Stimulated activated CD4-positive, alpha-beta T cell treated with anti-CD3 and anti-CD28 coated beads, Interleukin-12 subunit alpha, Interleukin-12 subunit beta, amount 100 ng/mL, for 48 hours (primary cell): ENCODE measurements at places on chromosomes 1 and 21.

GRCh38 chr21:25964015-25964414 is 206.6 kb downstream of the APP start:
- DNase-seq: no peak

GRCh38 chr21:34536311-34536710 is 24.3 kb upstream of the KCNE1 start:
- no peak for DNase-seq

DNA sequence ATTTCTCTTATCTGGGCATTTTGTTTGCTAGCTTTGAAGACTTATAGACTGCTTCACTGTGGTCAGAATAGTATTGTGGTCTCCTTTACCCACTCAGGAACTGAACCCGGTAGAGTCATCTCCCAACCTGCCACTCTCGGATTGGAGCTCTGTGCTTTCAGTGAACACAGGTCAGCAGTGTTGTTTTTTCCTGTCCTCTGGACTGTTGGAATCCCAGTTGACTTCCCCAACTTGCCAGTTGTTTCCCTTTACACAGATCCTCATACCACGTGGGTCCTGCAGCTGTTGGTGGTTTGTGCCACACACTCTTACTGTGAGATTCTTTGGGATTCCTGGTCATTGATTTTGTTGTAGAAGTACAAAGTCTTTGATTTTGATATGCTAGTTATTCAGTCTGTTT is 214.1 kb downstream of the DYRK1A start:
- no peak for DNase-seq

DNA sequence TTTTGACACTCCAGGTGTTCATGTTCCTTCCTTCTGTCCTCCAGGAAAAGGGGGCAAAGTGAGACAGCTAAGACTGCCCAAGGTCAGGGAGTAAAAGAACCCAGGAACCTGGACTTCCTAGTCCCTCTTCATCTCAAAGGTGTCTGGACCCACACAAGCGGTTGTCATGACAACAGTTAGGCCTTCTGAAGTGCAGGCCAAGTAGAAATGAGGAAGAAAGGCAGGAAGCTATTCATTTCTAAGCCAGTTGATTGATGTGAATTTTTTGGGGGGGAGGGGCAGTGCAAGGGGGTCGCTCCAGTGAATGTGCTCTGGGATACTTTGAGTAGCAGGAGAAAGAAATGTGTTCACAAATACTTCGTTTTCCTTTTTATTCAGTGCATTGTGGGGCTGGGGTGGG is 114.3 kb downstream of the NAV1 start:
- no peak for DNase-seq

GRCh38 chr1:225654688-225655508 is 2.0 kb upstream of the ENAH start:
- DNase-seq: no peak

- no peak for DNase-seq
Observed at GRCh38 chr1:182113879-182114626, 52.5 kb upstream of the ZNF648 start.

- DNase-seq: no peak
Observed at GRCh38 chr1:225179686-225180085, 248.2 kb downstream of the LBR start.

- no peak for DNase-seq
Observed at GRCh38 chr1:175219774-175220173, 27.2 kb upstream of the KIAA0040 start.

DNA sequence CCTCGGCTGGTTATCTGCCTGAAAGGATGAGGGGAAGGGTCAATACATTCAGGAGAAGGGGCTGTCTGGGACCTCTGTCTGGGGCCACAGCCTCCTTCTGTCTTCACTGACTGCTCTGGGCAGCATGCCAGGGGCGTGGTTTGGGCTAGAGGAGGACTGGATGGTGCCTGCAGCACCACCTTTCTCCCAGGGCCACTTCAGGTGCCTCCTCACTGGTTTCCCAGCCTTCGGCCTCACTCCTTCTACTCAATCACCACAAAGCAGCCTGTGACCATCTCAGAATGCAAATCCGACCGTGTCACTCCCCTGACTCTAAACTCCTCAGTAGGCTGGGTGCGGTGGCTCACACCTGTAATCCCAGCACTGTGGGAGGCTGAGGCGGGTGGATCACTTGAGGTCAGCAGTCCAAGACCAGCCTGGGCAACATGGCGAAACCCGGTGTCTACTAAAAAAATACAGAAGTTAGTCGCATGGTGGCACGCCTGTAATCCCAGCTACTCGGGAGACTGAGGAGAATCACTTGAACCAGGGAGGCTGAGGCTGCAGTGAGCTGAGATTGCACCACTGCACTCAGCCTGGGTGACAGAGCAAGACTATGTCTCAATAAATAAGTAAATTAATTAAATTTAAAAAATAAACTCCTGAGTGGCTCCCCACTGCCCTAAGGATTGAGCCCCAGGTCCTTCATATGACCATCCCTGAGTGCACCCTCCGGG is 50.1 kb upstream of the ECE1 start:
- DNase-seq: no peak

DNA sequence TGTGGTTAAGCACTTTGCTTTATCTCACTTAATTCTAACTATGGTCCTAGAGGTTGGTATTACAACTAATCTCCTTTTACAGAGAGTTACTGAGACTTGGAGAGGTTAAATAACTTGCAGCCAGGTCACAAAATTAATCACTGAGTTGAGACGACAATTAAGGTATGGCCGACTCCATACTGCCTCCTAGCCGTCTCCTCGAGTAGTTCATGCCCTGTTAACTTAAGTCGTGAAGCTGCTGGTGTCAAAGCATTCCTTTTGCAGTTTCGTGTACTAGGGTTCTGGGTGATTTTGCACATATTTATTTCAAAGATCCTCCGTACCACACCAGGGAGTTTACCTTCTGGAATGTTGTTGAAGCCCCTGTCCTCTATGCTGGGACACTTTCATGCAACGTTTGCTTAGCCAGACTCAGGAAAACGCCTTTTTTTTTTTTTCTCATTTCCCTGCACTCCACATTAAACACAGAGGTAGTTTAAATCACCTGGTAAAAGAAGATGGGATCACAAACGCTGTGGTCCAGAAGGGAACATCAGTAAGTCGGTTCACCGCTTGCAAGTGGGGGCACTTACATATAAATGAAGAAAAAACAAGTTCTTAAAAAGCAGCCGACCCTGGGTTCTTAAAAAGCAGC is 570 bp upstream of the NEK7 start:
- peak; percentile 61 for DNase-seq

GRCh38 chr1:224545571-224545970 is 70.5 kb upstream of the CNIH3 start:
- DNase-seq: no peak

DNA sequence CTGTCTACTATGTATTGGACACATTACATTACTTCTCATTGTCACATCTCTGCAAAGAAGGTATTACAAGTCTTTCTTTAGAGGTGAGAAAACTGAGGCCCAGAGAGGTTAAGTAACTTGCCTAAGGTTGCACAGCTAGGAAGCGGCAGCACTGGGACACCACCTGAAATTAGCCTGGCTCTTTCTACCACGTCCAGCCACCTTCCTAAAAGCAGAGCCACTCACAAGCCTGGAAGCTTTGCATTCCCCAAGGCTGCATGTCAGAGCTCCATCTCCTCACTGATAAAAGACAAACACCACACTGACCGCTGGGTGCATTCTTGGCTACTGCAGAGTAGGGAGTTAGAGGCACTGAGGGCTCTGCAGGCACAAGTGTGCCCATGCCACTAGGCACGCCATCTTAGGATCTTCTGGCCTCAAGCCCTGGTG is 2.4 kb downstream of the CD247 start:
- DNase-seq: no peak

DNA sequence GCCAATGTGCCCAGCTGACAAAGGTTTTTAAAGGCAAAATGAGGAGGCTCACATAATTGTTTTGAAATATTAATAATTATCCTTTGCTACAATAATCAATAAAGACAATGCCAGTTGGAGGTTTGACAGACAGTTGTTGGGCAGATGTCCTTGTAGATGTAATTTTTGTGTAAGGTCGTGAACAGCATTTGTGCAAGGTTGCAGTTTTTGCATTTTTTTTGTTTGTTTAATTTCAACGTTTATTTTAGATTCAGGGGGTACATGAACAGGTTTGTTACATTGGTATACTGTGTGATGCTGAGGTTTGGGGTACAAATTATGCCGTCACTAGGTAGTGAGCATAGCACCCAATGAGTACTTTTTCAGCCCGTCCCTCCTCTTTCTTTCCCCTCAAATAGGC is 9.3 kb downstream of the MPZ start:
- no peak for DNase-seq

DNA sequence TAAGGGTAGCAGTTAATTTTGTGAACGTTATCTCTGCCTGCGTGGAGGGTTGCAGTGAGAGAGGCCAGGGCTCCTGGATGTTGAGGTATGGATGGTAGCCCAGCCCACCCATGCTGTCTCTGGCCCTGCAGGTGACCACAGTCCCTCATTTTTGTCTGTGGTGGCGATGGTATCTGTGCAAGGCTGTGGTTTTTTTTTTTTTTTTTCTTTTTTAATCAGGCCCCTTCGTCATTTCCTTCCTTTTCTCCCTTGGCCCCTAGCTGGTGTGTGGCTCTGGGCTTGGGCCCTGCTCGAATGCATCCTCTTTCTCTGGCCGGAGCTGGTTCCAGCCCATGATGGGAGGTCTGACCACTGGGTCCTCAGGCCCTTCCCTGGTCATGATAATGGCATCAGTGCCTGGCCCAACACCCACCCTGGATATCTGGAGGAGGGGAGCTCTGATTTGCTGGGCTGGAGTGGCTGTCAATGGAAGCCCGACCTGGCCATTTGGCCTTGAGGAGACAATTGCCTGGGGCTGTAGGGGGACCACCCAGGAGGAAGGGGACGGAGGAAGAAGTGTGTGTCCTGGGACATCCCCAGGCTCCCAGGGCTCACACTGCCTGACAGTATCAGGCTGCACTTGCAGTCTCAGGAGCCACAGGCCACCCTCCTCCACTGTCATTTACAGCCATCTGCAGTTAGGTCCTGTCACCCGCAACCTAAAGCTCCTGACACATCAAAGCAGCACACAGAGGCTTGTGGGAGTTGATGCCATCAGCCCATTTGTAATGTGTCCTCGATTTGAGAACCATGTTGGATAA is 8.1 kb upstream of the RNF187 start:
- no peak for DNase-seq

- DNase-seq: no peak
Observed at GRCh38 chr1:64095832-64096231, 107.6 kb upstream of the UBE2U start.

GRCh38 chr1:12438349-12438924 is 179.6 kb downstream of the DHRS3 start:
- DNase-seq: no peak

DNA sequence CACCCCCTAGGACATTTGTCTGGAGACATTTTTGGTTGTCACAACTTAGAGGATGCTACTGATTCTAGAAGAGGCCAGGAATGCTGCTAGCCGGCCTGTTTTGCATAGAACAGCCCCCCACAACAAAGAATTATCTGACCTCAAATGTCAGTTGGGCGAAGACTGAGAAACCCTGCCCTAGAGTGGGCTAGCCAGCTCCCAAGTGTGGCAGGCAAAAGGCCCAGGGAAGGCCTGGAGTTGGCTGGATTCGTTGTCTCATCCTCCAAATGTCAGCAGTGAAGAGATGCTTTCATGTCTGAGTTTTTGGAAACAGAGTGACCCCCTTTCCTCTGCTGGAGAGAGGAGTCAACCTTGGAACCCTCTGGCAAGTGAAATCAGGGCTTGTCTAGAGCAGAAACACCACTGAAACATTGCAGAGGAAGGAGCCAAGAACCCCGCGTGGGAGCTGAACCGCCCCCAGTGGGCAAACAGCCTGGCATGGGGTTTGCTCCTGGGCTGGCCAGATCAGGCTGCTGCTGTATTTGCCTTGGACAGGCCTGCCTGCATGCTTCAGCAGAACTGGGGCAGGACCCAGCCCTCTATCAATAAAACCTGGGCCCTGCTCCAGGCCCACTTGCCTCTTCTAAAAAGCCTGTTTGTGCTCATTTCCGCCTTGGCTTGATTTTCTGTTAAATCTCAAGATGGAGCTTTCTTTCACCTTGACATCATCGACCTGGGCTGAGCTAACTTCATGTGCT is 32.9 kb downstream of the RASSF5 start:
- DNase-seq: no peak

GRCh38 chr1:16139473-16139962 is 16.4 kb downstream of the EPHA2 start:
- no peak for DNase-seq

DNA sequence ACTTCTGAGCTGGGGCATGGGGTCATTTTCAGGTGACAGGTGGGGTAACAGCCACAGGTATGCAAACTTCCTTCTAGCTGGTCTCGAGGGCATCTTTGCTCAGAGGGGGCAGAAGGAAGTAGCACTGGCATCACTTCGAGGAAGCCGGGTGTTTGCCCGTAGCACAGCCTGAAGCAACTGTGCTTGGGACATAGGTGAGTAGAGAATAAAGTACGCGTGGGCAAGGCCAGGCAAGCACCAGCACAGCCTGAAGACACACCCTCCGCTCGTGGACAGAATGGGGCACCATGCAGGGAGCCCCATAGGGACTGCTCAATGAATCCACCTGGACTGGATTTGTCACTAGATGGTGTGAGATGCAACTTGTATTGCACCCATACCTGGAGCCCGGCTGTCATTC is 167.1 kb downstream of the KCNJ6 start:
- DNase-seq: no peak

DNA sequence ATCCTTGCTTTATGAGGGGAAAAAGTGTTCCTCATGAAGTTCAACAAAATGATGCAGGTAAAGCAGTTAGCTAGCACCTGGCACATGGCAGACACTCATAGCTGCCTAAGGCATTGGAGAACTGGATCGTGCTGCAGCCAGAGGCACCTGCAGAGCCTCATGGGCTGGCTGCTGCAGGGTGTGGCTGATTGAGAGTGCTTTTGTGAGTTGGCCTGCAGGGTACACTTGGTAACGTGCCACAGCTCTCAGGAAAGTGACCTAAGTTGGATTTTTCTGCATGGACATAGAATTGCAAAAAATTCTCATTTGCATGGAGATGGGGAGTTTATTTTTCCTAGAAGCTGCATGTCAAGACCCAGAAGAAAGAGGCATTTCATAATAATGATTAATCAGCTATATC is 31.6 kb upstream of the IL20 start:
- DNase-seq: no peak

DNA sequence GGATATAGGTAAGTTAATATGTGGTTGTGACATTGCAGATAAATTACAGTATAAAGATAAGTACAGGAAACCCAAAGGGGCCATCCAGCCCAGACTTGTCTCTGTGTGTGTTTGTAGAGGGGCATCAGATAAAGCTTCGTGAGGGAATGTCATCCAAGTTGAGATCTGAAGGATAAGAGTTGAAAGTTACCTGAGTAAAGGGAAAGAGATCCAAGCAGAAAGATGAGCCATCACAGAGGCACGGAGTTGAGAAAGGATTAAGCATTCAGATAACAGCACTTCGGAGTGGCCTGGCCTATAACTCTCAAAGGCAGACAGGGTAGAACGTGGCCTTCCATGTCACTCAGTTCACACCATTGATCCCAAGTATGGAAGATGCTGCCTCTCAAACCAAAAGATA is 749.1 kb downstream of the ADGRL2 start:
- DNase-seq: no peak

GRCh38 chr1:94265011-94265422 is 27.6 kb upstream of the ARHGAP29 start:
- DNase-seq: no peak
